Activated T-cell treated with anti-CD3 and anti-CD28 coated beads, Interleukin-2, amount 50 U/mL, for 24 hours (primary cell): ENCODE measurements at places on chromosomes 12 and 14.
A peak's percentile ranks its signal among the peaks of the same experiment; 100 is the strongest.

DNA sequence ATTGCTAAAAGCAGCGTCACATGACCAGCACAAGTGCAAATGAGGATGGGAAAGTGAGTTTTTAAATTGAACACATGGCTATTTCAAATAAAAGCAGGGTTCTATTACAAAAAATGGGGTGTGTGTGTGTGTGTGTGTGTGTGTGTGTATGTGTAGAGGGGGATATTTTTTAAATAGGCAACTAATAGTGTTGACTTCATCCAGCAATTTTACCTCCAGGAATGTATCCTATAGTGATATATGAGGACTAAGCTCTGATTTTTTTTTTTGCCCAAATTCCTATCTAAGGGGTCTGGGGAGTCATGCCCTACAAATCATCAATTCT, 78.9 kb upstream of the AMN1 start:
- H3K36me3 ChIP-seq = no peaks in the 10 kb centered on the region
- H3K27me3 ChIP-seq = no peaks in the 10 kb centered on the region
- H3K4me3 ChIP-seq = no peak overlapping the region

DNA sequence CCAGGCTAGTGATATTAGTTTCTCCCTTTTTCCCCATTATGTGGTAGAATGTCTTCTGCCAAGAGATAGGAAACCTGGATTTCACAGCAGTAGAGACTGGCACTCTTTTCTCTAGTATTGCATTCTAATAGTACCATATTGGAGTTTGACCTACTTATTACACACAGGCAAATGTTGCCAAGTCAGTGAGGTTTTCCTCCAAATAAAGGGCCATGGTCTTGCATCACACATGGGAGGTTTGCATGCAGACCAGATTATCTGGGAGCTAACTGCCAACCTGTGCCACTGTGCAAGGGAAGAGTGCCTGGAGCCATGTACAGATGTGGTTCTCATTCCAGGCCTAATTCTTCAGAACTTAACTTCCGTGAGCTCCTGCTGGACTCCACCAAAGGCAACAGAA, 113.3 kb downstream of the ANO6 start:
- peaks cover 11% of the 10 kb centered on the region for H3K4me1 ChIP-seq
- H3K4me3 ChIP-seq = no peak overlapping the region
- peaks cover 25% of the 10 kb centered on the region for H3K36me3 ChIP-seq
- DNase-seq = no peak
- H3K27ac ChIP-seq = no peak overlapping the region

- H3K36me3 ChIP-seq = no peaks in the 10 kb centered on the region
- no peaks in the 10 kb centered on the region for H3K27me3 ChIP-seq
- no peaks in the 10 kb centered on the region for H3K4me1 ChIP-seq
- no peak overlapping the region for H3K4me3 ChIP-seq
- no peak overlapping the region for H3K27ac ChIP-seq
Measured at GRCh38 chr12:65466911-65467310, 188.4 kb downstream of the MSRB3 start.

GRCh38 chr12:55658635-55659391, 22.1 kb downstream of the OR10P1 start:
- no peaks in the 10 kb centered on the region for H3K36me3 ChIP-seq
- no peak overlapping the region for H3K4me3 ChIP-seq
- H3K27ac ChIP-seq = no peak overlapping the region

DNA sequence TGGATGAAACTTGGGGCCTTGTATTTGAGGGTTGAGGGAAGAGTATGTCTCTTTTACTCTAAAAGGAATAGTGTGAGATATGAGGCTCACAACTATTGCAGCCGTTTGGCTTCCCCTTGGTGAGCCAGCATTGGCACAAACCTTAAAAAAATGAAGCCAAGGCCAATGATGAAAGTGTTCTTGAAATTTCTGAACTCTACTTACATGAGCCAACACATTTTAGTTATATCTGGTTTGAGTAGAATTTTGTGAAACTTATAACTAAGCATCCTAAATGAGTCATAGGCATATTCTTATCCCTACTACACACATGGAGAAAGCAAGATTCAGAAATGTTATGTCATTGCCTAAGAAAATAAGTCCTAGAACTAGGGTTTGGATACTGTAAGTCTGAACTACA, 55.3 kb upstream of the ACSS3 start:
- H3K4me1 ChIP-seq = no peaks in the 10 kb centered on the region
- H3K27ac ChIP-seq = no peak overlapping the region
- no peak overlapping the region for H3K4me3 ChIP-seq
- no peaks in the 10 kb centered on the region for H3K27me3 ChIP-seq
- no peak for DNase-seq
- H3K36me3 ChIP-seq = no peaks in the 10 kb centered on the region

DNA sequence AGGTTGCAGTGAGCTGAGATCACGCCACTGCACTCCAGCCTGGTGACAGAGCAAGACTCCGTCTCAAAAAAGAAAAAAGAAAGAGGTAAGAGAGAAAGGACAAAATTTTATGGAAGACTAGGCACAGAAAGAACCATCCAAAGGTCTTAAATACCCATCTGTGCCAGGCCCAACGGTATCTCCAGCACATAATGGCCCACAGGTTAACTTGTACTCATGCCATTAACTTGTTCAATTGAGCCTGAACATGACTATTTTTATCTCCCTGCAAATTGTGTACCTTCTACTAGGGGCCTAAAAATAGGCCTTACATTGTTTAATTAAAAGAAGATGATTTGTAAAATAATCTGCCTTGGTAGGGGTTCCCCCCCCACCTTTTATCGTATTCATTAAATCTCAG, 80.2 kb downstream of the RIC8B start:
- H3K27me3 ChIP-seq = no peaks in the 10 kb centered on the region
- DNase-seq = no peak
- H3K4me1 ChIP-seq = peaks cover 8% of the 10 kb centered on the region
- no peak overlapping the region for H3K4me3 ChIP-seq
- peaks cover 38% of the 10 kb centered on the region for H3K36me3 ChIP-seq
- H3K27ac ChIP-seq = peak overlapping the region; percentile 47

DNA sequence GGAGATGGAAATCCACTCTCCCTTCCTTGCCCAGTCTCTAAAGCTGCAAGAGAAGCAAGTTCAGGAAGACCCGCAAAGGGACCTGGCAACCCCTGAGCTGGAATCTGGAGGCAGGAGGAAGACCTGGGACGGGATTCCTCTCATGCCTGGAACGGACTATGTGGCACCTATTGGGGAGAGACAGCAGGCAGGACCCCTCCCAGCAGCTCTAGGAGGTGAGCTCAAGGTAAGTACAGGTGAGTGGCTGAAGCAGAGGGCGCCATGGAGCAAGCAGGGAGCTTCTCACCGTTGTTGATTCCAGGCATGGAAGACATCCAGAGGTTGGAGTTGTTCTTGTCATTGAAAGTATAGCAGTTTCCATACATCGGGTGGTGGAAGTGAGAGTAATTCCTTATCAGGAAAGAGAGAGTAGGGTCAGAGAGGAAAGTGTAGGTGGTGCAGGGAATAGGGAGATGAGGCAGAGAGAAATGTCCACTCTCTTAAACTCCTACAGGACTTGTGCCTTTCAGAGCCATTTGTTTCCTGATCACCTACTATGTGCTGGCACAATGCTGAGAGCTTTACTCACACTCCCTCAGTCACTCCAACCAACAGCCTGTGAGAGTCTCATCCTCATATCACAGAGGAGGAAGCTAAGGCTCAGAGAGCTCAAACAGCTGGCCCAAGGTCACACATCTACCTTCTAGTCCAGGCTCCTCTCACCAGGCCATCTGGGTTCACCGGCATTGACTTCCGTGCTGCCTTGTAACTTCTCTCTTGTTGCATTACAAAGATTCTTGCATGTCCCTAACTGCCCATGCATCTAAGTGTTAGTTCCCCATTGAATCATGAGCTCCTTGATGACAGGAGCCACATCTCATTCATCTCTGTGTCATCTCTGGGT, 13.9 kb upstream of the TNFRSF1A start:
- no peak overlapping the region for H3K4me3 ChIP-seq
- H3K27ac ChIP-seq = no peak overlapping the region
- no peaks in the 10 kb centered on the region for H3K36me3 ChIP-seq
- peaks cover 8% of the 10 kb centered on the region for H3K4me1 ChIP-seq
- DNase-seq = no peak

- H3K27me3 ChIP-seq = no peaks in the 10 kb centered on the region
- no peaks in the 10 kb centered on the region for H3K36me3 ChIP-seq
- no peak overlapping the region for H3K4me3 ChIP-seq
- no peaks in the 10 kb centered on the region for H3K4me1 ChIP-seq
- DNase-seq = no peak
Measured at GRCh38 chr12:88630561-88630960, 50.3 kb upstream of the KITLG start.

- H3K27me3 ChIP-seq = no peaks in the 10 kb centered on the region
- peak overlapping the region; percentile 22 for H3K27ac ChIP-seq
- no peak for DNase-seq
- H3K4me1 ChIP-seq = peaks cover 19% of the 10 kb centered on the region
Measured at GRCh38 chr14:63922696-63923421, 70.1 kb downstream of the SYNE2 start.

DNA sequence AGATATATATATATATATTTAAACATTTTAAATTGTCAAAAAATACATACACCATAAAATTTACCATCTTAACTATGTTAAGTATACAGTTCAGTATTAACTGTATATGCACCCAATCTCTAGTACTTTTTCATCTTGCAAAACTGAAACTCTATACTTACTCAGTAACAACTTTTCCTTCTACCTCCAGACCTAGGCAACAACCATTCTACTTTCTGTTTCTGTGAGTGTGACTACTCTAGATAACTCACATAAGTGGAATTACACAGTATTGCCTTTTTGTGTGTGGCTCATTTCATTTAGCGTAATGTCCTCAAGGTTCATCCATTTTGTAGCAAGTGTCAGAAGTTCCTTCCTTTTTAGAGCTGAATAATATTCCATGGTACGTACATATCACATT, 8.2 kb downstream of the FAM234B start:
- H3K27me3 ChIP-seq = no peaks in the 10 kb centered on the region
- no peak overlapping the region for H3K4me3 ChIP-seq
- no peak overlapping the region for H3K27ac ChIP-seq
- peaks cover 2% of the 10 kb centered on the region for H3K36me3 ChIP-seq
- peaks cover 15% of the 10 kb centered on the region for H3K4me1 ChIP-seq

- H3K27ac ChIP-seq = no peak overlapping the region
- DNase-seq = no peak
- peaks cover 34% of the 10 kb centered on the region for H3K27me3 ChIP-seq
- H3K36me3 ChIP-seq = no peaks in the 10 kb centered on the region
- no peaks in the 10 kb centered on the region for H3K4me1 ChIP-seq
Measured at GRCh38 chr12:4717806-4718205, 2.4 kb upstream of the GALNT8 start.

GRCh38 chr14:91349481-91350074, 68.0 kb downstream of the CCDC88C start:
- peaks cover 41% of the 10 kb centered on the region for H3K36me3 ChIP-seq
- peak overlapping the region; percentile 95 for H3K27ac ChIP-seq
- DNase-seq = peak; percentile 73
- H3K4me1 ChIP-seq = peaks cover 89% of the 10 kb centered on the region
- peak overlapping the region; percentile 70 for H3K4me3 ChIP-seq
- no peaks in the 10 kb centered on the region for H3K27me3 ChIP-seq

DNA sequence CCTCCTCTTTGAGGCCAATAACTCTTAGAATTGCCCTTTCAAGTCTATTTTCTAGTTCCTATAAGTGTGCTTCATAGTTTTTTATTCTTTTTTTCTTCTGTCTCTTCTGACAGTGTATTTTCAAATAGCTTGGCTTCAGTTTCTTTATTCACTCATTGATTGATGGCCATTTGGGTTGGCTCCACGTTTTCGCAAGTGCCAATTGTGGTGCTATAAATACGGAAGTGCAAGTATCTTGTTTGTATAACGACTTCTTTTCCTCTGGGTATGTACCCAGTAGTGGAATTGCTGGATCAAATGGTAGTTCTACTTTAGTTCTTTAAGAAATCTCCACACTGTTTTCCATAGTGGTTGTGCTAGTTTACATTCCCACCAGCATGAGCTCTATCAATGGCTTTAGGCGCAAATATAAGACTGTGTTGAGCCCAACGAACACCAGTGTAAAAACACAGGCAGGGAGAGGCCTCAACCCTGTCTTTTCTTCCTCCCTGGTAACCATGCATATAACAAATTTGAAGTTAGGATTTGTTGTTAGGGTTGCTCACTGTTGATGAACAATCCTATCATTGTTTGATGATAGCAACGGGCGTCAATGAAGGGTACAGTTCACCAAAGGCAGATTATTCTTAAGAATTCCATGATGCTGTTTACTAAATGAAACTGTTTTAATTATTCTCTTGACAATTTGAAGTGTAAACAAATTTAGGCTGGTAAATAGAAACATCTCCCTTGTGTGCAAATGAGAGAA, 13.3 kb upstream of the LMNTD1 start:
- no peaks in the 10 kb centered on the region for H3K4me1 ChIP-seq
- no peaks in the 10 kb centered on the region for H3K36me3 ChIP-seq
- no peaks in the 10 kb centered on the region for H3K27me3 ChIP-seq

- H3K36me3 ChIP-seq = no peaks in the 10 kb centered on the region
- no peak overlapping the region for H3K4me3 ChIP-seq
- peaks cover 22% of the 10 kb centered on the region for H3K4me1 ChIP-seq
Measured at GRCh38 chr14:22179190-22179589, 409.8 kb downstream of the DAD1 start.

- H3K27ac ChIP-seq = no peak overlapping the region
- H3K4me1 ChIP-seq = no peaks in the 10 kb centered on the region
- H3K36me3 ChIP-seq = no peaks in the 10 kb centered on the region
- no peak overlapping the region for H3K4me3 ChIP-seq
Measured at GRCh38 chr12:2384533-2385351, 332.0 kb downstream of the CACNA1C start.

- no peak overlapping the region for H3K4me3 ChIP-seq
- DNase-seq = no peak
- H3K36me3 ChIP-seq = no peaks in the 10 kb centered on the region
- H3K27me3 ChIP-seq = peaks cover 6% of the 10 kb centered on the region
- H3K27ac ChIP-seq = no peak overlapping the region
Measured at GRCh38 chr12:66709457-66709773, 30.5 kb upstream of the GRIP1 start.

- H3K4me3 ChIP-seq = no peak overlapping the region
- H3K27me3 ChIP-seq = no peaks in the 10 kb centered on the region
- H3K4me1 ChIP-seq = peaks cover 34% of the 10 kb centered on the region
Measured at GRCh38 chr12:124517260-124518050, 50.0 kb downstream of the NCOR2 start.
